ENCODE measurements at places on chromosomes 2 and 18.
A peak's percentile ranks its signal among the peaks of the same experiment; 100 is the strongest.

- DNase-seq: no peak
Observed at GRCh38 chr2:57941816-57942215, 104.8 kb upstream of the VRK2 start.

DNA sequence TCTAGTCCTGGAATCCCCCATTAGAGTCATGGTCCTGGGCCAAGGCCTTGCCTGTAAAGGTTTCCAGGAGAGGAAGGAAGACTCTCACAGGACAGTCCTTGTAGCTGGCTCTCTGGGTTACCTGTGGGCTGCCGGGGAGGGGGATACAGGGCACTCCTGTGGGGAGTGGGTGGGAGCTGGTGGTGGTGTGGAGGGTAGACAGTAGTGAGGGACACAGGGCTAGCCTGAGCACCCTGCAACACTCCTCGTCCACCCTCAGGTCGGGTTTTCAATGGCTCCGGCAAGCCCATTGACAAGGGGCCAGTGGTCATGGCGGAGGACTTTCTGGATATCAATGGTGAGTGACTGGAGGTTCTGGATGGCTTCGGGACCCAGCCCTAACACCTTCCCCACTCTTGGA, 19.7 kb upstream of the ANKRD53 start:
- no peak for DNase-seq

DNA sequence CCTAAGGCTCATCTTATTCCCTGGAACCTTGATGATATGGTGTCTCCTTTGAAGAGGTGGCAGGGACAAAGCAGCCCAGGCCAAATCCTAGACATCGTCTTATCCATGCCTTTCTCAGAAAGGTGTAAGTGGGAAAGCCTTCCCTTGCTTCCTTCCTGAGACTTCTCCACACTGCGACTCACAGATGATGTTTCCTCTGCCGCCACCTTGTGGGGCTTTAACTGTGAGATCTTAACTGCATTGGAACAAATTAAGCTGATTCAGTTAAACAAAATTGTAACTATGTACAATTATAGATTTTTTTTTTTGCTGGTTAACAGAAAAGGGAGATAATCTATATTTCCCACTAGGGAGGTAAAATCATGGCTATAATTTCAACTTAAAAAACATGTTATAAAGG, 10.0 kb upstream of the GCA start:
- DNase-seq: no peak

GRCh38 chr2:64277101-64277849, 133.1 kb upstream of the PELI1 start:
- no peak for DNase-seq

DNA sequence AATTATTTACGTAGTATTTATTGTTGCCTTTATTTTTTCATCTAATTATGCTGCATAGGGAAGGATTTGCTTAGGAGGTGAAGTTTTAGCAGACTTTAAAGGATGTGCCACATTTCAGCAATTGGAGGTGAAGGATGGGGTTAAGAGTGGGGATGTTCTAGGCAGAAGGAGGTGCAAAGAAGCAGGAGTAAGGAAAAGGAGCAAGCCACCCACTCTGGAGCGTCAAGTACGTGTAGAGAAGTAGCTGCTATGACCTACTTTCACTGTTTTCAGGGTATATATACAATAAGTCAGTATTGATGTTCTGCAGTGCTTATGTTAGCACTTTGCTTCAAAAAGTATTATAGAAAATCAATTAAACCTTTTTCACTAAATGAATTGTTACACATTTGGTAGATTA, 34.4 kb downstream of the ITGAV start:
- no peak for DNase-seq

DNA sequence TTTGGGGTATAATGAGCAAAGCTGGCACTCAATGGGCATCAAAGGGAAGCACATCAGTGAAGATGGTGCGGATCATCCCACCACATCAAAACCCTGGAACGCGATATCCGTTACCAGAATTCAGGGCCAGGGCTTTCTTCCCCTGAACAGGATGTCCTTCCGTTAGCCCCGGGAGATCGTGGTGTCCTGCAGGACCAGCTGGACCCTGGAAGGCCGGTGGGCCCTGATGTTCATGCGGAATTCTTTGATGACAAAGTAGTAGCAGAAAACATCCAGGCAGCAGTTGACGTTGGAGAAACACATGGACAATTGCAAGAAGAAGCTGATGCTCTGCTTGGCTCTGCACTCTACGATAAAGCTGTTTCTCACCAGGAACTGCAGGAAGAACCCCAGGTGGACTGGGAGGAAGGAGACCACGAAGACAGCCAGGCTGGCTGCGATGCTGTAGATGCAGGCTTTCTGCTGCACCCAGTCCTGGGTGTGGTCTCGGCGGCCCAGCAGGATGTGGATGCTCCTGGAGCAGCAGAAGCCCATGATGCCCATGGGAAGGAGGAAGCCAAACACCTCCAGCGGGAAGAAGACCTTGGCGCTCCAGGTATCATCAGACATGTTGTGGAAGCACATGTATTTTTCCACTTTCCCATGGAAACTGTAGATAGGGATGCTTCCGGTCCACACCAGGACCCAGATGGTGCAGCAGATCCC, 15.0 kb downstream of the GPR55 start:
- no peak for DNase-seq

DNA sequence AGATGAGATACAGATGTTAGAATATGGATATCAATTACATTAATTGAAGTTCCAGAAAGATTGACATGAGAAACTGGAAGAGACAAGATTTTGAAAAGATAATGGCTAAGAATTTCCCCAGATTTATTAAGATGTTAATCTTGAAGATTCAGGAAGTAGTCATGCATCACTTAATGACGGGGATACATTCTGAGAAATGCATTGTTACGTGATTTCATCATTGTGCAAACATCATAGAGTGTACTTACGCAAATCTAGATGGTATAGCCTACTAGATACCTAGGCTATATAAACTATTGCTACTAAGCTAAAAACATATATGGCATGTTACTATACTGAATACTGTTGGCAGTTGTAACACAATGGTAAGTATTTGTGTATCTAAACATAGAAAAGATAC, 6.8 kb upstream of the CHMP3 start:
- DNase-seq: no peak

DNA sequence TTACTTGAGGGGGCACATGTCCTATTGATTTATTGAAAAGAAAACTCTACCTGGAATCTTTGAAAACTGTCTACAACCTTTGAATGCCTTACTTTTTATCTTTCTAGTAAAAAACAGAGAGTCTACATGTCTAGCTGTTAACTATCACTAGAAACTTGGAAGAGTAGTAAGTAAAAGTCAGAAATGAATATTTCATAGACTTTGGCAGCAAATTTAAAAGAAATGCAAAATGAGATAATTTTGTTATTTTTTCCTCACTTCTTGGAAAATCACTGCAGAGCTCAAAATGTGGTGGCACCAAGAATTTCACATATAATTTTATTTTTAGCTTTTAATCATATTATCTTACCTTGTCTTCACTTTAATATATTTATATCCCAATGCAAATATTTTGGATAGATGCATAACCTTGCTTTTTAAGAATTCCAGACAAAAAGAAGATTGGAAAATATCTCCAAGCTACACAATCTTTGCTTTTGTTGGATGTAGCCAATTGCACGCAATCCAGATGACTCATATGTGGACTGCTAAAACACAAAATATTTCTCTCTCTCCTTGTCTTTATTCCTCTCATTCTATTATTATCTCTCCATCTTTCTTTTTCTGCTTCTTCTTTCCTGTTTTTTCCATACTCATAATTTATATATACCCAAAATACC, 92.2 kb upstream of the DSEL start:
- DNase-seq: peak; percentile 92

- DNase-seq: no peak
Observed at GRCh38 chr18:56995579-56996188, 151.2 kb upstream of the BOD1L2 start.

- no peak for DNase-seq
Observed at GRCh38 chr2:210561475-210561874, 5.1 kb downstream of the CPS1 start.

DNA sequence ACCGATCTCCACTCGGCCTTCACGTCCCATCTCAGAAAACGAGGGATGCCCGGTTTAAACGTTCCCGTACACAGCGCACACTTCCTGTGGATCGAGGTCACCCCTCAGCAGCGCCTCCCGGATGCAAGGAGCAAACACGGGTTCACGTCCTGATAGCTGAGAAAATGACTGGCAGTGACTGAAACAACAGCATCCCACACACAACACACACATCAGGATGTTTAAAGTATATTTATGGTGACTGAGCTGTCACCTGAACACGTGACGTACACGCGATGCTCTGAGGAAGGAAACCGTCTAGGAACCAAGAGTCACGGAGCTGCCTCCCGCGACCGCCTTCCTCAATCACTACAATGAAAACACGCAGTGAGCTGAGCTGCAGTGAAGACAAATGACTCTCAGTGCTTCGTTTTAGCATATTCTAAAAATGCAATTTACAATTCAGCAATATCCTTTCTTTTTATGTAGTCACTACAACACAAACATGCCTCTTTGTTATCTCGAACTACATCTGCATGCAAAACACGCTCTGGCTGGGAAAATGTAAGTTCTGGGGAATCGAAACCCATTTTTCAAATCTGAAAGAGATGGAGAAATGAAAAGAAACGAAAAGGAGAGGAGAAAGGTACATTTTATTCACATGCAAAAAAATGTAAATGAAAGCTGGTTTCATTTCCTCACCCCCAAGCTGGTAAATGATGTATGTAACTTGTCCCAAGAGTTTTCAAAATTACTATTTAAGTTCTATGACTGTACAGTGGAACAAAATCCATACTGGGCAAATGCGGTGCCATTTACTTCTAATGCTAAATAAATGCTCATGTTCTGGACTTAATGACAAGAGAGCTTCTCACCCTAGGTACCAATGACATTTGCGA, 19.8 kb downstream of the HDAC4 start:
- DNase-seq: no peak

GRCh38 chr2:62895632-62896009, 155.0 kb upstream of the OTX1 start:
- DNase-seq: peak; percentile 11

DNA sequence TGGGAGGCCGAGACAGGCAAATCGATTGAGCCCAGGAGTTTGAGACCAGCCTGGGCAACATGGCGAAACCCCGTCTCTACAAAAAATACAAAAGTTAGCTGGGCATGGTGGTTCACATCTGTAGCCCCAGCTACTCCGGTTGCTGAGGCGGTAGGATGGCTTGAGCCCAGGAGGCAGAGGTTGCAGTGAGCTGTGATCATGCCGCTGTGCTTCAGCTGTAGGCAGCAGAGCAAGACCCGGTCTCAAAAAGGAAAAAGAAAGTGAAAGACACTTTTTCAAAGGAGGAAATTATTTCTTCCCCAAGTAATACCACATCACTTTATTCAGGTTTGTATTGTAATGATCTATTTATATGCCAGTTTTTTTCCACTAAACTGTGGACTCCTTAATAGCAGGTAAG, 35.7 kb upstream of the TAF4B start:
- DNase-seq: no peak

DNA sequence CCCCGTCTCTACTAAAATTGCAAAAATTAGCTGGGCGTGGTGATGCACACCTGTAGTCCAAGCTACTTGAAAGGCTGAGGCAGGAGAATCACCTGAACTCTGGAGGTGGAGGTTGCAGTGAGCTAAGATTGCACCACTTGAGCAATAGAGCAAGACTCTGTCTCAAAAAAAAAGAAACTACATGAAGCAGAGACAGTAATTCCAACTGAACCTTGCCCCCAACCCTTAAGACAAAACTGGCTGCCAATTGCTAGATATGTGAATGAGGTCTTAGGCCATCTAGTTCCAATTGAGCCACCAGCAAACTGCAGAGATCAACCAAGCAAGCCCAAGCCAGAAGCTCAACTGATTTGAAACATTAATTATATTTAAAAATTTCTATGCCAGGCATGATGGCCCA, 25.9 kb downstream of the HAUS1 start:
- DNase-seq: no peak

GRCh38 chr18:22914633-22915032, 18.5 kb upstream of the RBBP8 start:
- no peak for DNase-seq

GRCh38 chr2:21117688-21118087, 6.1 kb upstream of the TDRD15 start:
- DNase-seq: no peak

DNA sequence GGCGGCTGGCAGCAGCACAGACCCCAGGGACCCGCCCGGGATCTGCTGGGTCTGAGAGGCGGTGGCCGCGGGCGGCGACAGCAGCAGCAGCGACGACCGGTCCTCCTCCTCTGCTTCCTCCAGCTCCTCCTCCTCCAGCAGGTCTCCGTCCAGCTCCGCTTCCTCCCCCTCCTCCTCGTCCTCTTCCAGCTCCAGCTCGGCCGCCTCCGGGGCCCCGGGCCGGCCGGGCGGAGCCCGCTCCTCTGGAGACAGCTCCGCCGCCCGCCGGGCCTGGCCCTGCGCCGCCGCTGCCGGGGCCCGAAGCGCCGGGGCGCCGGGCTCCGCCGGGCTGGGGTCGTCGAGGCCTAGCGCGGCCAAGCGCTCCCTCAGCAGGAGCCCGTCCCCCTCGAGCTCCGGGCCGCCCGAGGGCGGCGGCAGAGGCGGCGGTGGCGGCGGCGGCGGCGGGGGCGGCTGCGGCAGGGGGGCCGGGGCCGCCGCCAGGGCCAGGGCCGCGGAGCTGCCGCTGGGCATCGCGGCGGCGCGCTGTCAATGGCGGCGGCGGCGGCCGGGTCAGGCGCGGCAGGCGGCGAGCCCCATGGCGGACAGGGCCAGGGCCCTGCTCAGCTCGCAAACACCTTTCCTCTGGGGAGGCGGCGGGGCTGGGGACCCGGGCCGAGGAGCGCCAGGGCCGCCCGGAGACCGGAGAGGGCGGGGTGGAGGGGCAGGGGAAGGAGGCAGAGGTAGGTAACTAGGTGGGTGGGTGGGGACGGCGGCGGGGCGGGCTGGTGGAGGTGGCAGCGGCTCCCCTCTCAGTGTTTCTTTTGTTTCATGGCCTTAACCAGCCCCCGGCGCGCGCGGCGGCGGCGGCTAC, 445 bp downstream of the MEX3C start:
- DNase-seq: peak; percentile 45

DNA sequence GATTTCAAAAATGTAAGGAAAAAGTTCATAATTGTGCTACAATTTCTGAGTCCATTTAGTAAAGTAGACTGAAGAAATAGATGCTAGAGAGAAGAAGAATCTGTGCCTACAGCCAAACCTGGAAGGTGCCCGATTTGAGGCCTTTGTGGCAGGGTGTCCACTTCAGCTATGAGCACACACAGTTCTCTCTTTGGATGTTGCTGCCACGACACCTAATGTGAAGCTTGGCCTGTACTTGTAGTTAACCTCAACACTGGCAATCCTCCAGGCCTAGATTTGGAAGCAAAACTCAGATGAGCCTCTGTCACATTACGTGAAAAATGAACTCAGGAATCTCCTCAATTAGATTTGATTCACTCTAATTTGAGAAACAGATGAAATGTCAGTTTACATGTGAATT, 90.1 kb upstream of the LRP1B start:
- DNase-seq: no peak

- DNase-seq: peak; percentile 60
Observed at GRCh38 chr2:238420878-238421694, 5.6 kb upstream of the ASB1 start.

GRCh38 chr18:24502667-24503523, 42.5 kb downstream of the HRH4 start:
- DNase-seq: no peak

DNA sequence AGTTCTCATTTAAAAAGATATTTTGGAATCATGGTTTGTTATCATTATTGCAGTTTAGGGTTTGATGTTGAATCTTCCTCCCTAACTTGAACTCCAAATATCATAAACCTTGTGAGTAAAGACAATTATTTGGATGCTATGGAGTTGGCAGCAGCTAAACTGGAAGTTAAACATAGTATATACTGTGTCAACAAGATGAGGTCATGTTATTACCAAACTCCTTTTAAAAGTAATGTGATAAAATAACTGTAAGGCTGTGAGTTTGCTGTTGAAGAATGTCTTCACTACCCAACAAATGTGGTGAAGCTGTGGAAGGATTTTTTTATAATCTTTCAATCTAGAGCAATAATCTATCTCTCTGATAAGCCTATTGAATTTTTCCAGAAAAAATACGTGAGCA, 16.0 kb downstream of the DNAH6 start:
- DNase-seq: no peak
